ENCODE measurements at places on chromosomes 5 and 9. TPM values are rescaled to one million over a fixed set of nuclear protein-coding genes. Genes with fewer than 3 reads are reported as not detected.

GRCh38 chr9:37693260-37693659 lies 42.5 kb downstream of the FRMPD1 start:
- no peak overlapping the region for H3K27ac ChIP-seq
- DNase-seq: no peak
- no peaks in the 10 kb centered on the region for H3K36me3 ChIP-seq
- peaks cover 58% of the 10 kb centered on the region for H3K27me3 ChIP-seq
- H3K4me1 ChIP-seq: no peaks in the 10 kb centered on the region
- H3K4me3 ChIP-seq: no peak overlapping the region

Gene RMRP
- total RNA-seq: 10,099 TPM

GRCh38 chr9:126565336-126566128 lies 48.2 kb upstream of the LMX1B start:
- H3K4me3 ChIP-seq: no peak overlapping the region
- no peaks in the 10 kb centered on the region for H3K36me3 ChIP-seq
- DNase-seq: no peak

- H3K36me3 ChIP-seq: peaks cover 64% of the 10 kb centered on the region
- H3K27me3 ChIP-seq: no peaks in the 10 kb centered on the region
- H3K4me3 ChIP-seq: no peak overlapping the region
- no peak for DNase-seq
- H3K27ac ChIP-seq: no peak overlapping the region
These were observed 47.5 kb downstream of the CDK5RAP2 start for GRCh38 chr9:120532475-120532874.

GRCh38 chr5:118960557-118960956 lies 27.8 kb downstream of the DTWD2 start:
- H3K27ac ChIP-seq: no peak overlapping the region
- no peak overlapping the region for H3K4me3 ChIP-seq
- no peak for DNase-seq
- peaks cover 2% of the 10 kb centered on the region for H3K4me1 ChIP-seq
- H3K36me3 ChIP-seq: peaks cover 16% of the 10 kb centered on the region

GRCh38 chr9:82337351-82337750 lies 348.8 kb downstream of the SPATA31D1 start:
- no peaks in the 10 kb centered on the region for H3K4me1 ChIP-seq
- H3K27ac ChIP-seq: no peak overlapping the region
- H3K36me3 ChIP-seq: no peaks in the 10 kb centered on the region
- no peak overlapping the region for H3K4me3 ChIP-seq
- DNase-seq: no peak

- H3K27ac ChIP-seq: no peak overlapping the region
- no peaks in the 10 kb centered on the region for H3K4me1 ChIP-seq
- H3K4me3 ChIP-seq: no peak overlapping the region
- no peak for DNase-seq
- H3K27me3 ChIP-seq: no peaks in the 10 kb centered on the region
These were observed 944.8 kb downstream of the DTWD2 start for GRCh38 chr5:118043531-118043930.
